AG04449 (cell line): ENCODE measurements at places on chromosomes 1 and 21.

GRCh38 chr1:154607609-154608396, at the start of gene ADAR:
TSS of gene ADAR (minus strand) at chr1:154608186. CDS start at chr1:154608006, 180 bp downstream.
- DNase-seq, result peak; percentile 94

GRCh38 chr1:26993237-26994019, at the start of gene TRNP1:
TSS of gene TRNP1 (plus strand) at chr1:26993692. CDS start at chr1:26993787, 95 bp downstream.
- no peak for DNase-seq

DNA sequence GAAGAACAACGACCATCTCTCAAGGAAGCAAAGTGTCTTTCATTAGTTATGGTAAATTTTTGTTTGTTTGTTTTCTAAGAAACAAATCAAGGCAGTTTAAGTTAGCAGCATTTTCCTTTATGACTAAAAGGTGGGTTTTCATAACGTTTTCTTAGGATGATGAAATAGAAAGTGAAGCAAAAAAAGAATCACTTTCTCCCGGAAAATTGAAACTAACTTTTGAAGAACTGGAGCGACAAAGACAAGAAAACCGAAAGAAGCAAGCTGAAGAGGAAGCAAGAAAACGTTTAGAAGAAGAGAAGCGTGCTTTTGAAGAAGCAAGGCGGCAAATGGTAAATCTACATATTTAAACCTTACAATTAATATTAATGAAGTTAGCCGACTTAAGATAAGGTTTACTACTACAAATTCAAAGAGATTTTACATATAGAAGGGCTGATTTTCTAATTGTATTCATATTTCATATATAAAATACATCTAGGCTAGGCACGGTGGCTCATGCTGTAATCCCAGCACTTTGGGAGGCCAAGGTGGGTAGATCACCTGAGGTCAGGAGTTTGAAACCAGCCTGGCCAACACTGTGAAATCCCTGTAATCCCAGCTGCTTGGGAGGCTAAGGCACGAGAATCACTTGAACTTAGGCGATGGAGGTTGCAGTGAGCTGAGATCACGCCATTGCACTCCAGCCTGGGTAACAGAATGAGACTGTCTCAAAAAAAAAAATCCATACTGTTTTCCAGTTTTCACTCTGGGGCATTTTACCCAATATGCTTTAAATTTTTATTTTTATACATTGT, 38.3 kb downstream of the NEXN start:
- DNase-seq, result no peak

GRCh38 chr1:56430141-56430839, 149.1 kb downstream of the PLPP3 start:
- no peak for DNase-seq

GRCh38 chr1:4355839-4356238, 298.6 kb upstream of the AJAP1 start:
- DNase-seq, result no peak

DNA sequence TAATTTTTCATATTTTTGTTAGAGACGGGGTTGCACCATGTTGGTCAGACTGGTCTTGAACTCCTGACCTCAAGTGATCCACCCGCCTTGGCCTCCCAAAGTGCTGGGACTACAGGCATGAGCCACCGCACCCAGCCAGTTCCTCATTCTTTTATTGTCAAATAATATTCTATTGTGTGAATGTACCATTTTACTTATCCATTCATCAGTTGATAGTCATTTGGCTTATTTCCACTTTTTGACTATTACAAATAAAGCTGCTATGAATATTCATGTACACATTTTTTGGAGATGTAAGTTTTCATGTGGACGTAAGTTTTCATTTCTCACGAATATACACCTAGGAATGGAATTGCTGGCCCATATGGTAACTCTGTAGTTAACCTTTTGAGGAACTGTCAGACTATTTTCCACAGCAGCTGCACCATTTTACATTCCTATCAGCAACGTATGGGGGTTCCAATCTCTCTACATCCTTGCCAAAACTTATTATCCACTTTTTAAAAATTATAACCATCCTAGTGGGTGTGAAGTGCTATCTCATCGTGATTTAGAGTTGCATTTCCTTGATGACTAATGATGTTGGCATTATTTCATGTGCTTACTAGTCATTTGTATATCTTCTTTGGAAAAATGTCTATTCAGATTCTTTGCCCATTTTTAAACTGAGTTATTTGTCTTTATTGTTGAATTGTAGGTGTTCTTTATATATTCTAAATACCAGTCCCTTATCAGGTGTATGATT, 12.7 kb downstream of the PACC1 start:
- no peak for DNase-seq

- no peak for DNase-seq
These were observed 7.3 kb upstream of the PIGV start for GRCh38 chr1:26780344-26780957.

- DNase-seq, result no peak
These were observed 98.6 kb downstream of the NAV1 start for GRCh38 chr1:201637282-201638079.
